ENCODE measurements at places on chromosomes 5 and 9. TPM values are rescaled to one million over a fixed set of nuclear protein-coding genes. Genes with fewer than 3 reads are reported as not detected.

Gene WNT8A
- not detected for total RNA-seq

Gene CDH18
- total RNA-seq: 13.4 TPM

Gene CD14
- 32.1 TPM for total RNA-seq

Gene SPINK6
- not detected for total RNA-seq

Gene SOHLH1
- total RNA-seq: not detected

Gene C8G
- total RNA-seq: 0.58 TPM

Gene C9orf152
- total RNA-seq: not detected

Gene PSD2
- 0.18 TPM for total RNA-seq

Gene LHX6
- total RNA-seq: 3.7 TPM

Gene SLC22A4
- 2.7 TPM for total RNA-seq

Gene KCNV2
- total RNA-seq: not detected

Gene MUSK
- total RNA-seq: 13.2 TPM

Gene BDP1
- total RNA-seq: 24.2 TPM

Gene HMHB1
- not detected for total RNA-seq

GRCh38 chr5:132477784-132478365 lies 12.7 kb downstream of the IRF1 start:
- no peak for DNase-seq

GRCh38 chr5:22651355-22651754 lies 201.8 kb downstream of the CDH12 start:
- DNase-seq: no peak

GRCh38 chr9:89036891-89037290 lies 45.6 kb downstream of the S1PR3 start:
- peak; percentile 65 for DNase-seq

- no peak for DNase-seq
Observed at GRCh38 chr5:124519396-124519795, 227.0 kb downstream of the ZNF608 start.

- no peak for DNase-seq
Observed at GRCh38 chr5:155024015-155024414, 10.5 kb downstream of the KIF4B start.

- DNase-seq: no peak
Observed at GRCh38 chr5:170135796-170136490, 30.2 kb downstream of the FOXI1 start.

GRCh38 chr5:44345871-44346270 lies 43.3 kb downstream of the FGF10 start:
- no peak for DNase-seq

- DNase-seq: no peak
Observed at GRCh38 chr5:167143716-167144115, 1147.7 kb upstream of the WWC1 start.

DNA sequence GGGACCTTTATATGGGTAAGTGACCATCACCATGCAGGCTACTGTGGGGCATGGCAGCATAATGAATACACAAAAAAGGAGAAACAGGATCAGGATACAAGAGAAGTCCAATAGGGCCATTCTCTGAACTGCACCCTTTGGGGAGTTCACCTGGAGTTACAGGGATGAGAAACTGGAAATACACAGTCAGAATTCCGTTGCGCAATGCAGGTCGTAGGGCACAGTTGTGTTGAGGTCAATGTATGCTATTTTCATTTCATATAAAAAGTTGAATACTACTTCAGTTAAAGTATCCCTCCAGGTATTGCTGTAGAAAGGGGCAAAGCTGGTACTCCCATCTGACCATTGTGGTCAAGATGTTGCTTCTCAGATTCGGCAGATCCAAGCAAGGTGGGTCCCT lies 471.4 kb downstream of the DMRT2 start:
- DNase-seq: no peak

- DNase-seq: no peak
Observed at GRCh38 chr5:139842321-139842720, 46.7 kb downstream of the PSD2 start.

GRCh38 chr9:109132567-109133021 lies 12.8 kb upstream of the TMEM245 start:
- DNase-seq: no peak

GRCh38 chr5:58946230-58946629 lies 363.4 kb downstream of the RAB3C start:
- DNase-seq: no peak

DNA sequence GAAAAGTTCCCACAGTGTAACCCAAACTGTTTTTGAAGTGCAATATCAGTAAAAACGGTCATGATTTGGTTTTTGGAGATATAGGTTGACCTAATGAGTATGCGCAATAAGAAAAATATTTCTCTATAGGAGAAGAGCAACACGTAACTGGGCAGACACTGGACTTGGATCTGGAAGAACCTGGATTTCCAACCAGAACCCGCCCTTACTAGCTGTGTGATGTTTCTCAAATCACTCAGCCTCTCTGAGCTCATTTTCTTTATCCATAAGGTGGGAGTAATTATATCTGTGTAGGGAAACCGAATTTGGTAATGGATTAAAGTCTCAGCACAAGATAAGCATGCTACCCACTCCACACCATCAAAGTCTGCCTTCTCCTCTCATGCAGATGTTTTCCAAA lies 169.1 kb downstream of the COL23A1 start:
- no peak for DNase-seq

- no peak for DNase-seq
Observed at GRCh38 chr5:64665243-64665642, 25.1 kb upstream of the SHISAL2B start.

- DNase-seq: peak; percentile 64
Observed at GRCh38 chr5:35926389-35927051, 11.9 kb downstream of the CAPSL start.

DNA sequence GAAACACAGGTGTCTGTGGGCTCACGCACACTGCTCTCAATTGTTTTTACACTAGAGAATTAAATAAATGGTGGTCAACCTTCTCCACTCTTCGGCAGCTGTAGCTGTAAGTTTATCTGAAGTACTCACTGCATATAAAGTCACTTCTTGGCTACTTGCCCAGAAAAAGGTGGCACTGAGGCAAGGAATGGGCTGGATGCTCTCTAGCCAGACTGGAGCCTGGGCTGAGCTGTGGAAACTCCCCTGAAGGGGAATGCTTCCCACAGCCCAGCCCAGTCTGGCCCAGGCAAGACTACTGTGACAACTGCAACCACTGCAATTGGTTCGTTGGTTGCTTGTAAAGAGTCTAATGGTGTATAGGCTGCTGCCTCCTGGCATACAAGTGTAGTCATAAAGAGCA lies 4.5 kb downstream of the LEAP2 start:
- peak; percentile 45 for DNase-seq

GRCh38 chr9:82466616-82467260 lies 478.2 kb downstream of the SPATA31D1 start:
- peak; percentile 64 for DNase-seq

- peak; percentile 26 for DNase-seq
Observed at GRCh38 chr5:151431666-151432065, 15.7 kb upstream of the SLC36A1 start.

GRCh38 chr5:107266100-107266499 lies 404.6 kb downstream of the EFNA5 start:
- no peak for DNase-seq

DNA sequence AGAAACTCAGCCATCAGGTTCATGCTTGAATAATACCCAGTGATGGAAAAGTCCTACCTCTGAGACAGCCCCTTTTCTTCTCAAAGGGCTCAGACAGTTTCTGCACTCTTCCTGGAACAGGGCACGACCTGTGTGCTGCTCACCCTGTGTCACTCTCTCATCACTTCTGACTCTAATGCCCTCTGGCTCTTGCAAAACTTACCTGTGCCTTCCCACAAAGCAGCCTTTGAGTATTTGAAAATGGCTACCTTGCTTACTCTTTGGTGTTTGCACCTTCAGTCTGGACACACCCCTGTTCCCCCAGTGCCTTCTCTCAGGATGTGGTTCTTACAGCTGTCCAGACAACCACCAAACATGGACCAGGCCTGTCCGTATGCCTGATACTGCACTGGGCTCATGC lies 171.4 kb downstream of the GRIA1 start:
- DNase-seq: no peak

DNA sequence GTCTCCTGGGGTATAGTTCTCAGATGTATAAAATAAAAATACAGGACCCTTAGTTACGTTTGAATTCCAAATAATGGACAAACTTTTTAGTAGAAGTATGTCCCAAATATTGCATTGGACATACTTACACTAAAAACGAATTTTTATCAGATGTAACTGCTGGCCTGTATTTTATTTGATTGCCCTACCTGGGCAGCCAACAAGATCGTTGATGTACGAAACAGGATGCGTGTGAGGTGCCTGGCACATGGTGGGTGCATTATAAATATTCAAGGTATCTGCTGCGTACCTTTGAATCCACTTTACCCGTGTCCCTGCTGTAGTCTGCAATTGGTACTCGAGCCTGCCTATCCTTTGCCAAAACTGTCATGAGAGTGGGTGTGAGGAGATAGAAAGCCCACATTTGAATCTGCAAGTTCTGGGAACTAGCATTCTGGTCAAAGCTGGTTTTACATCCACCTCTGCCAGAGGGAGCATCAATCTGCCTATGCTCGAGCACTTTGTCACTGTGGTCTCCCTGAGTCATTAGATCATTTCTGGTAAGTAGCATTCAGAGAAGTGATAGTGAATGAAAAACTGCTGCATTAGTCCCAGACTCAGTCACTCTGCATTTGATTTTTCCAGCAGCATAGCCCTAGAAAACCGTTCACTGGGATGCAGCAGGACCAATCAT lies 133.7 kb upstream of the IQGAP2 start:
- no peak for DNase-seq

DNA sequence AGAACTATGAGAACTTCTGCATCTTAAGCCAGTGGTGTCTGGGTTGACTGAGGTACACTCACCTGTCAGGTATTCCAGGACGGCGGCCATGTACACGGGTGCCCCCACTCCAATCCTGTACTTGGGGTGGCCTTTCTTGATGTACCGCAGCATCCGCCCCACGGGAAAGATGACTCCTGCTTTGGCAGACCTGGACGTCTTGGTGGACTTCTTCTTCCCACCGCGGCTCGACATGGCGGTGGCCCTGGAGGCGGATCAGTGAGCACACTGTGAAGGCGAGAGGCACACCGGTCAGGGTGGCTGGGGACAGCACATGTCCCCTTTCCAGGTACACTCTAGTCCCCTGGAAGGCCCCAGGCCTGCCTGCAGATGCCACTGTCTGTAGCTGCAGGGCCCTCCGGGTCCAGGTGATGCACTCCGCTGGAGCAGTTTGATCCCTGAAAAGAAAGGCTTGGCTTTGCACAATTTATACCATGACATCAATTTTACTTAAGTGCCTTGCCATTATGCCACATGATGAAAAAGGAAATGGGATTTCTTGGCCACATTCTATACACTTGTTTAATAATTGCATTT lies 10.1 kb downstream of the MACROH2A1 start:
- no peak for DNase-seq

DNA sequence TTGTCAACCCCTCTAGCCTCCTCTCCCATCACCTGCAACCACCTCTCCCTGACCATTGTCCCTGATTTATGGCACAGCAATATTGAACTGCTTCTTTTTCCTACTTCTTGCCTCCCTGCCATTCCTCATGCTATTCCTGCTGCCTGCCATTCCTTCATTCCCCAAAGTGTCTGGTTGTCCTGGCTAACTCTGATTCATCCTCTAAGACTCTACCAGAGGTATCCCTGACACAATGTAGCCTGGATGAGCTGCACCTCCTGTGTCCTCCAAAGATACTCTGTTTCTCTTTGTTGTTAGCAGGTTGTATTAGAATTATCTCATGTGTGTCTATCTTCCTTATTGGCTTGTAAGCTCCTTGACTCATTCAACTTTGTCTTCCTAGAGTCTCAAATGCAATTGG lies 53.5 kb upstream of the PTPN3 start:
- no peak for DNase-seq

DNA sequence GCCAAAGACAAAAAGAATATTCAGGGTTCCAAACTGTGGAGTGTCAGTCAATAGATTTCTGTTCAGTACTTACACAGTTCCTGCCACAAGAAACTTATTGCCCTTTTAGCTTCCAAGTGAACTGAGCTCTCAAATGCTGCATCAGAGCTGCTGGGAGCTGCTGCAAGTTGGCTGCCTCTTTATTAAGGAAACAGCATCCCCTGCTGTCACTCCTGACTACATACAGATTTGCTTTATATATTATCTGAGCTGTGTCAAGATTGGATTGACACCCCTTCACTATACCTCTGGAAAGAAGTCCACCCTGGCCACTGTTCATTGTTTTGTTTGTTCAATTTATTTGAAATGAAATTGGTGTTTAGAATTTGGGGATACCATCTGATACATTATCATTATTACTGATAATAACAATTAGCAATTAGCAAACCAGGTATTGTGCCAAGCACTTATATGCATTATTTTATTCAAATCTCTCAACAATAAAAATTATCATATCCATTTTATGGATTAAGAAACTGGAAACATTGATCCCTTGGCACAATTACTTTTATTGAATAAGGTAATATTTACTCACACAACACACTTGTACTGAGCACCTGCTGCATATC lies 16.4 kb upstream of the C5orf58 start:
- DNase-seq: peak; percentile 85

- peak; percentile 38 for DNase-seq
Observed at GRCh38 chr9:117825609-117826347, 121.6 kb downstream of the TLR4 start.

- peak; percentile 93 for DNase-seq
Observed at GRCh38 chr5:96662725-96663518, 746 bp downstream of the CAST start.

DNA sequence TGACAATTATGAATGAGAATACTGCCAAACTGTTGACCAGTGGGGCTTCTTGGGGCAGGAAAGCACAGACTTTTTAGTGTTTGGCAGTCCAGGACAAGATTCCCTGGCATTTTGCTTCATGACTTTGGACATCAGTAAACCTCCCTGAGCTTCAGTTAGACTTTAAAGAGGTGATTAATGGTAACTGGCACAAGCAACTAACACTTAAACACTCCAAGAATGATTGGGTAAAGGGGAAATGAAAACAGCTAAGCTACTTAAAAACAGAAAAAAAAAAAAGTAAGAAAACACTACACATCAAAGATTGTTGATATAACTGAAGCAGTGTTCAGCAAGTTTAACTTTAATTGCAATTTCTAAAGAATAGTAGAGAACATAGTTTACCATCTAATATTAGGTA lies 13.4 kb downstream of the PAIP1 start:
- no peak for DNase-seq

- peak; percentile 83 for DNase-seq
Observed at GRCh38 chr9:124262649-124262972, 4.9 kb downstream of the NEK6 start.

DNA sequence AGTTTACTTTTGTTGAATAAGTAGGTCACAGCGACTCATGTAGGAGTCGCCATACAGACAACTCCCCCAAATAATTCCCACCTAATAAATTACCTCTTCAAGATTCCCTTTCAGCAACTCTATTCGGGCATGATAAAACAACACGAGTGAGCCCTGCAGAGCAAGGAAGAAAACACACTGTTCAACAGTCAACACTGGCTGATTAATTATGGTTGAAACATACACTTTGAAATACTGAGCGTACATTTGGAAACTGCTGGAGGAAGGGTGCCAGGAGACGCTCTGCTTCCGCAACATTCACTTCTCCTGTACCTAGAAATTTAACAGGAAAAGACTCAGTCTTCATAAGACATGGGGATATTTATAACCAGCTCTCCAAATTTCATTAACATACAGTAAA lies 117.5 kb downstream of the TTC39B start:
- no peak for DNase-seq

GRCh38 chr5:7794823-7795222 lies 56.1 kb downstream of the CFAP90 start:
- no peak for DNase-seq
